ENCODE measurements at places on chromosomes 12 and 14.

DNA sequence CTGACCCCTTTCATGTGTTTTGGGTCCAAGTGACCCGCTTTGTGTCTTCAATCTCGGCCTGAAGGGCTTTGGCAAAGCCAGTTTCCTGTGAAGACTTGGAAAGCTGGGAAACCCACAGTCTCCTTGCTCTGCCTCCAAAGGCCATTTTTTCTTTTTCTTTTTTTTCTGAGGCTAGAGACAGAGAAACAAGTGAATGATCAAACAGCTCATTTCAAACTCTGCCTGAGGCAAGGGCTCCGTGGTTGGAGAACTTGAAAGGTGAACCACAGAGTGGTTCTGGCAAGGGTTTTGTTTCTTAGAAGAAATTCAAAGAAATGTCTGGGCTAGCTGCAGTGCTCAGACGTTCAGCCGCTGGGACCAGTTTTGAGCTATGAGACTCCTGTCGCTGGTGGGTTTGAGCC, 62.7 kb downstream of the ERH start:
- DNase-seq, result no peak

DNA sequence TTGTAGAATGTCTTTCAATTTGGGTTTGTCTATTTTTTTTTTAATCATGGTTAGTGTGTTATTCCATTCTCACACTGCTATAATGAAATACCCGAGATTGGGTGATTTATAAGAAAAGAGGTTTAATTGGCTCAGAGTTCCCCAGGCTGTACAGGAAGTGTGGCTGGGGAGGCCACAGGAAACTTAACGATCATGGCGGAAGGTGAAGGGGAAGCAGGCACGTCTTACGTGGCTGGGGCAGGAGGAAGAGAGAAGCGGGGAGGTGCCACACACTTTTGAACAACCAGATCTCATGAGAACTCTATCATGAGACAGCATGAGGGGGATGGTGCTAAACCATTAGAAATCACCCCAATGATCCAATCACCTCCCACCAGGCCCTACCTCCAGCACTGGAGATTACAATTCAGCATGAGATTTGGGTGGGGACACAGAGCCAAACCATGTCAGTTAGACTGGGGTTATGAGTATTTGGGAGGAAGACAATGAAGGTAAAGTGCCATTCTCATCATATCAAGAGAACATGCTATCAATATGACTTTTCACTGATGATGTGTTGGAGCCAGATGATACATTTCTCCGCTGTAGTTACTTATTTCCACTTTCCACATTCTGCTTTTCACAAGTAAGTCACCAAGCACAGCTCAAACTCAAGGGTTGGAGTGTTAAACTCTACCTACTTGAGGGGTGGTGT, 45.8 kb downstream of the AP5M1 start:
- no peak for DNase-seq

DNA sequence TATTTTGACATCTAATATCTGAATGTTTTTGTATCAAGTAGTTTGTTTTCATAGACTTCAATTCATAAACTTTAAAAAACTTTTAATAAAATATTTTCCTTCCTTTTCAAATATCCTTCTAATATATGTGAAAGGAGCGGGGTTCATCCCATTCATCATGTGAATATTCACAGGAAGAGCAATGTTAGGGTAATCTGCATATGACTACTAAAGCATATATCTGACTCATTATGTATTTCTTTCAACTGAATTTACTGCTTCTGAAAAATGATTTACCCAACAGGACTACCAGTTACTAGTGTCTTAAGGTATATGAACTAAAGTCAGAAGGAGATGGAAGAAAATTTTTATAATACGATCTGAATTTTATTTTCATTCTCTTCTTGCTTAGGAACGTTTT, 30.5 kb downstream of the DHRS7 start:
- no peak for DNase-seq

DNA sequence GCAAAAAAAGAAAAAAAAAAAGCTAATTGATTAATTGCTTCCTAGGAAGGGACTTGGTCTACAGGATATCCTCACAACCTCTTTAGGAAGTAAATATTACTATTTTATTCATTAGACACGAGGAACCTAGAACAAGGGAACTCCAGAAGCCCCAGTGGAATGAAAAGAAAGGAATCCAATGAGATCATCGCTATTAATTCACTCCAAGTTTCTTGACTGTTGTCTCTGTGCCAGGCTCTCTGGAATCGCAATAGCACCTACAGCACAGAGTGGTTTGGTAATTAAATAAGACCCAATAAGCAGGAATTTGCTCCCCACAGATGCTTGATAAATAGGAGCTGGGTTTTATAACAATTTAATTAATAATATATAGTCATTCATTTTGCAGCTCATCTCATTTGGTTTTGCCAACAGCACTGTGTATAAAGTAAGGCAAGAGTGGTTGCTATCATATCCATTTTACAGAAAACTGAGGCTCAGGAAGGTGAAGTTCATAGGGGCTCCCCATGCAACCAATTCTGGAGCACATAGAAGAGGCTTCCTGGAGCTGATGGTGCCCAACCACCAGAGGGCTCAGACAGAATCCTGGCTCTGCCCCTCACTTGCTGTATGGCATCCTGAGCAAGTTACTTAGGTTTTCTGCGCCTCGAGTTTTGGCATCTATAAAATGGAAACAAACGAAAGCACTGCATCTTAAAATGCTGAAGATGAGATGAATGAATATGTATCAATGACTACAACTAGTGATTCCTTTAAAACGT, 420.2 kb downstream of the MED13L start:
- DNase-seq, result no peak

DNA sequence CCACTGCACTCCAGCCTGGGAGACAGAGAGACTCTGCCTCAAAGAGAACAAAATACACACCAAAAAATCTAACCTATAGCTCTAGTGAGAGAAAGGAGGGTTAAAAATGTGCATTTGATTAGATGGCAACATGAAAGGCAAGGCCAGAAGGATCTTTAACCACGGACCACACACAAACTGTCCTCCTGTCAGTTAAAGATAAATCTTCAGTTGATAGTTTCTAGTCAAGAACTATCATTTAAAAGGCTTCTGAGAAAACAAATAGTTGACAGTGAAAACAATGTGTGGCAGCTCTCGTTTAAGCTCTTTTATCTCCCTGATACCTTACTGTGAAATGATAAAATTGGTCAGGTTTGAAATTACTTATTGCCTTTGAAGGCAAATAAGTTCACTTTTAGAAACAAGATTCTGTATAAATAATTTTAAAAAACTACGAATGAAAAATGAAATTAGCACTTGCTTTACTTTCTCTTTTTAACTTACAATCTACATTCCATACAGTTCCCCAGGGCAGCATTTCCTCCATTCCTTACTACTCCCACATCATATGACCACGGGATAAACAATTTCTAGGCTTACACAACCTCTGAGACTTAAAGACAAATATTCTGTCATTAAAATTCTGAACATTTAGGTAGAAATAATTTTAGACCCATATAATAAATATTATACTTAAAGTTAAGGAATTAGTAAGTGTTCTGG, 71.4 kb upstream of the GNPNAT1 start:
- DNase-seq, result no peak

DNA sequence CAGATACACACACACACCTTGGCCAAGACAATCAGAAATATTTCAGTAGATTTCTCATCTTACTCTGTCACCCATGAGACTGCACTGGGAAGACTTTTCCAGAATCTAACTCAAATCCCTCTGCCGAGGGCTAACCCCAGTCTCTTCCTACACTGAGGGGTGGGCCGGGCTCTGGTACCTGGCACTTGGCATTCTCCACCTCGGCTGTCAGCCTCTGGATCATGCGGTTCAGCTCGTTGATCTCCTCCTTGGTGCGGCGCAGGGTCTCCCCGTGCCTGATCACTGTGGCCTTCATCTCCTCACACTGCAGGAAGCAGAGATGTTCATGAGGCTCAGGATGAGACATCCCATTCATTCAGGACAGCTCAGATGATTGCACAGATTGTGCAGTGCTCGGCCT, 4.9 kb downstream of the KRT83 start:
- no peak for DNase-seq

- peak; percentile 70 for DNase-seq
These were observed 56.4 kb downstream of the ZFP36L1 start for GRCh38 chr14:68736471-68736871.

DNA sequence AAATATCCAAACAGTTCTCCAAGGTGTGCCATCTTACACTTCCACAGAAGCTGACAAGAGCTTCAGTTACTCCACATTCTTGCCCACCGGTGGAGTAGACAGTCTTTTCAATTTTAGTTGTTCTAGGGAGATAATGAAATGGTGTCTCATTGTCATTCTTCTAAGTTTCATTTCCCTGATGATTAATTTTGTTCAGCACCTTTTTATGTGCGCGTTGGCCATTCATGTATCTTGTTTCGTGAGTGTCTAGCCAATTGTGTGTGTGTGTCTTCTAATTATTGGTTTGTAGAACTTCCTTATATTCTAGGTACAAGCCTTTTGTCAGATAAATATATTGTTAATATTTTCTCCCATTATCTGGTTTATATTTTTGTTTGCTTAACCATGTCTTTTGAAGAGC, 63.1 kb downstream of the GLT1D1 start:
- no peak for DNase-seq

- DNase-seq, result no peak
These were observed 27.2 kb downstream of the KRT80 start for GRCh38 chr12:52164624-52165023.

DNA sequence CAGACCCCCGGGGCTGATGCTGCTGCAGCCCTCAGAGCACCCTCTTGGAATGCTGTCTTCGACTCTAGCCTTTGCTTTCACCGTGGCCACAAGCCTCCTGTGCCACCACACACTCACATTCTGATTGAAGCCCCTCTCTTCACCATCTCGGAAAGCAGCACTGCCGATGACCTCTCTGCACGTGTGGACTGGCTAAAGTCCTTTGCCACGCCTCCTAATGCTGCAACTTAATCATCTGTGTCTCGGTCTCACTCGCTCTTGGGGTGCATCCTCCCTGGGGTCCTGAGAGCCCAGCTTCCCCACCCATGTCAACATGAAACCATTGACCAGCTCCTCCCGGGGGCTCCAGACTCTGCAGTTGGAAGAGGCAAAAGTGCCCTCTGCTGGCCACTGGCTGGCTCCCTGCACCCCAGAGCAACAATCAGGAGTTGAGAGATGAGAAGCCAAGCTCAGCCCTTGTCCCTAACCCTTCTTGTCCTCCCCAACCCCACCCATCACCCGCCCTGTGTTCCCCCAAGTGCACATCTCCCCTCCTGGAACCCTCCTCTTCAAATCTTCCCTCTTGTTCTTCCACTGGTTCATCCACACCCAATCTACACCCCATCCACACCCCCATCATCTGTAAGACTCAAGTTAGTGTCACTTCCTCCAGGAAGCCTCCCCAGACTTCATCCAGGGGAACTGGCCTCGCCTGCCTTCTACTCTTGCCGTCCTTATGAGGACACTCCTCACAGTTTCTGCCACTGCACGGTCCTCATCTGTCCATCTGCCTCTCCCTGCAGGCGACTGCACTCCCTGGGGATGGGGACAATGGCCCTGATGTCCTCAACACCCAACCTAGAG, 23.6 kb upstream of the FAM181A start:
- DNase-seq, result no peak

GRCh38 chr14:76314521-76315034, 61.4 kb upstream of the ESRRB start:
- no peak for DNase-seq

Measured in femur (tissue), 1 donor.